GM12878 (cell line): ENCODE measurements at places on chromosomes 16 and 17. TPM values are rescaled to one million over a fixed set of nuclear protein-coding genes. Genes with fewer than 3 reads are reported as not detected.
A peak's percentile ranks its signal among the peaks of the same experiment; 100 is the strongest.

The PPY gene
- not detected in 2 replicates for total RNA-seq

GRCh38 chr17:28485049-28485448 lies 11.6 kb downstream of the SLC13A2 start:
- H3K36me3 ChIP-seq, result no peaks in the 10 kb centered on the region
- no peaks in the 10 kb centered on the region for H3K27me3 ChIP-seq
- H3K27ac ChIP-seq, result peak overlapping the region; percentile 43
- no peak for DNase-seq

- no peak for DNase-seq
- no peak overlapping the region for H3K27ac ChIP-seq
- no peaks in the 10 kb centered on the region for H3K4me1 ChIP-seq
- no peak overlapping the region for H3K4me3 ChIP-seq
- no peaks in the 10 kb centered on the region for H3K27me3 ChIP-seq
Observed at GRCh38 chr17:29504711-29505110, 62.1 kb downstream of the ABHD15 start.

- peak overlapping the region; percentile 62 for H3K27ac ChIP-seq
- DNase-seq, result peak; percentile 68
- H3K36me3 ChIP-seq, result no peaks in the 10 kb centered on the region
Observed at GRCh38 chr17:10050597-10051101, 145.6 kb upstream of the RCVRN start.
